C1 segment of cervical spinal cord (tissue), 14 donors: ENCODE measurements at places on chromosomes 2 and 18.

DNA sequence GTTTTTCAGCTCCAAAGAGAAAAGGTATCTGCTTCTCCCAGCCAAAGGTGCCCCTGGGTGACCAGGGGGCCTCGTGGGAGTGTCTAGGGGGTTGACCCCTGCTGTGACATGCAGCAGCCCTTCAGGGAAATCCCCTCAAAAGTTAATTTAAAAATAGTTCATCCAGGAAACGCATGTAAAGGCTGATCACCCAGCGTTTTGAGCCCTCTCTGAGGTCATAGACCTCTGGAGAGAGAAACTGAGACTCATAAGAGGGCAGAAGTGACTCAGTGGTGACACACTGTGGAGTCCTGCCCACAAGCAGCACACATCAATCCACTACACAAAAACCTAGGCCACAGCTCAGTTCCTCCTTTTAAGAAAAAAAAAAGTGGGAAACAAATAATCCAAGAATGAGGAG, 11.9 kb downstream of the GAL3ST2 start:
- DNase-seq: no peak

- no peak for DNase-seq
Measured at GRCh38 chr2:236588932-236589592, 19.4 kb downstream of the ACKR3 start.

- no peak for DNase-seq
Measured at GRCh38 chr18:35406666-35407065, 29.5 kb upstream of the ZNF396 start.

- no peak for DNase-seq
Measured at GRCh38 chr2:24478243-24478642, 12.8 kb upstream of the NCOA1 start.

DNA sequence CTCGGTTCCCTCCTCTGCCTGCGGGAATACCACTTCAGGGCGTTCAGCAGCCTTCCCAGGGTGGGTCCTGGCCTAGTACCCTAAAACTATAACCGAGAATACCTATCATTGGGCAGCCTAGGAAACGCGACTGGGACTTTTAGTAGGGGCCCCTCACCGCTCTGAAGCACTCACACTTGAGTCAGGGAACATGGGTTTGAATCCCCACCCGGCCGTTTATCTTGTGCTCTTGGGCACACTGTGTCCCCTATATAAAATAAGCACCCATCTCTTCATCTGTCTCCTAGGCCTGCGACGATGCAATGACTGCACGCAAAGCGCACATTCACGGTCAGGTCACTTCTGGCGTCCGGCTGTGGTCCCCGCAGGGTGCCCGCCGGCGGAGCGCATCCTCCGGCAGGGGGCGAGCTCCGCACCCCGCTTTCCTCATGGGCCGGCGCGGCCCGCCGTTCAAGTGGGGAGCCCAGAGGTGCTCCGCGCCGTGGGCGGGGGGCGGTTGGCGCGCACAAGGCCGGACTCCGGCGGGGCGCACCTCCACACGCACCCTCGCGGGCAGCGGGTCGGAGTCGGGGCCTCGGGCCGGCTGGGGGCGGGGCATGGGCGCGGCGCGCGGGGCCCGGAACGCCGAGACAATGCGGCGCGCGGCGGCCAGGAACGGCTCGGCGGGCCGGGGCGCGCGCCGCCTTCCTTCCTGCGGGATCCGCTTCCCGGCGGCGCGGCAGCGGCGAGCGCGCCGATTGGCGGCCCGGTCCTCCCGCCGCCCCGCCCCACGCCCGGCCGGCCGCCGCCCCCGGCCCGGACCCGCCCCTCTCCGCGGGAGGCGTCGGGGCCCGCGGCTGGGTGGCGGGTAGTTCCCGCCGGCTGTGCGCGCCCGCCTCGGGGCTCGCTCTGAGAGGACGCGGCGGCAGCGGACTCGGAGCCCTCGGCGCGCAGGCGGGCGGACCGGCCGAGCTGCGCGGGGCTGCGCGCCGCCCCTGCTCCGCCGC, at the start of gene ASAP2:
Gene ASAP2 (plus strand): TSS at position 850 of the 986 bp plus-strand sequence. CDS start 293 bp downstream, outside the sequence.
- DNase-seq: no peak

DNA sequence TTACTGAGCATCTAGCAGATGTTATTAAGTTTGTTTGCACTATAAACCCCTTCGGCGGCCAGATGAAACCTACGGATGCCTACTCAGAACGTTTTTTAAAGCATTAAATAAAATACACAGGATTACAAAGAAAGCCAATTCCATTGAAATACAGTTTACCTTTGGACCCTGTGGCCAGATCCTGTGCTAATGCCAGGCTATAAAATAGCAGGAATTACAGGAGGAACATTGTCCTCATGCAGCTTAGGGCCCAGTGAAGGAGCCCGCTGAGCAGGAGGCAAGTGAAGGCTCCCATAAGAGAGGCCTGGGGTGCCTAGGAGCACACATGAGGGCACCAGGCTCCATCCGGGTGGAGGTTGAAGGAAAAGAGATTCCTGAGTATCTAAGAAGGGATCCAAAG, 310.4 kb downstream of the MTX2 start:
- DNase-seq: no peak

DNA sequence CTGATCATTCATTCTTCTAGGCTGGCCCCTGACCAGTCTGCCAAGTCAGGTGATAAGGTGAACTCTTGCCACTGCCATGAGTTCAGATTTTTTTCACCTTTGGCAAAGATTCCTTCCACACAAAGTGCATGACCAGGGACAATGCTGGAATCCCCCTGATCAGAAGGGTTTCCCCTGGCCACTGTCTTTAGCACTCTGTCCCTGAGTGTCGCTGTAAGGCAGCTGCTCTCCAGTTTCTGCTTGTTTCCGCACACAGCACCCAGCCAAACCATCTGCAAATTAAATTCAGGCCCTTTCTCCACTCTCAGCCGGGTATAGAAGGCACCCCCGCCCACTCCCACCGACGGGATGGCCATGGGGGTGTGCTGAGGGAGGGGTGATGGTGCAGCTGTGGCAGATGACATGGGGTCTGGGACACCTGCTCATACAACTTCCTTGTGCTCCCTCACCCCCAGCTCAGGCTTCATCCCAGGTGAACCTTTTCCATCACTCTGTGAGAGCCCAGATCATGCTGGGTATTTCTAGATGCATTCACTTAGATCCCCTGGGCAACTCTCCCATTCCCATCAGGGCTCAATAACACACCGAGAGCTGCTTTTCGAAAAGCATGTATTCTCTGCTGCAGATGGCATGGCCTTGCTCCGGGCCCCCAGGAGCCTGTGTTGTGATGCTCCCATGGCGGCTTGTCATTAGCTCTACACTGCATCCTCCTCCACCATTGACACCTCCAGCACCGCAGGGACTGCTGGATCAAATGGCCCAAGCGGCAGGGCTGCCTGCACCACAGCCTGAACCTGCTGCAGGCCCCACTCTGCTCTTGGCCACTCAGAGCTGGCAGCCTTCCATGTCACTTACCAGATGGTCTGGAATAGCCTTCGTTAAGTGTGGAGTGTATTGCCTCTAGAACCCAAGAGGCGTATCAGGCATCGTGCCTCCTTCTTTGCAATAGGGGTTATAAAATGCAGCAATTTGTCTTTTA, 52.3 kb upstream of the ROCK2 start:
- no peak for DNase-seq

DNA sequence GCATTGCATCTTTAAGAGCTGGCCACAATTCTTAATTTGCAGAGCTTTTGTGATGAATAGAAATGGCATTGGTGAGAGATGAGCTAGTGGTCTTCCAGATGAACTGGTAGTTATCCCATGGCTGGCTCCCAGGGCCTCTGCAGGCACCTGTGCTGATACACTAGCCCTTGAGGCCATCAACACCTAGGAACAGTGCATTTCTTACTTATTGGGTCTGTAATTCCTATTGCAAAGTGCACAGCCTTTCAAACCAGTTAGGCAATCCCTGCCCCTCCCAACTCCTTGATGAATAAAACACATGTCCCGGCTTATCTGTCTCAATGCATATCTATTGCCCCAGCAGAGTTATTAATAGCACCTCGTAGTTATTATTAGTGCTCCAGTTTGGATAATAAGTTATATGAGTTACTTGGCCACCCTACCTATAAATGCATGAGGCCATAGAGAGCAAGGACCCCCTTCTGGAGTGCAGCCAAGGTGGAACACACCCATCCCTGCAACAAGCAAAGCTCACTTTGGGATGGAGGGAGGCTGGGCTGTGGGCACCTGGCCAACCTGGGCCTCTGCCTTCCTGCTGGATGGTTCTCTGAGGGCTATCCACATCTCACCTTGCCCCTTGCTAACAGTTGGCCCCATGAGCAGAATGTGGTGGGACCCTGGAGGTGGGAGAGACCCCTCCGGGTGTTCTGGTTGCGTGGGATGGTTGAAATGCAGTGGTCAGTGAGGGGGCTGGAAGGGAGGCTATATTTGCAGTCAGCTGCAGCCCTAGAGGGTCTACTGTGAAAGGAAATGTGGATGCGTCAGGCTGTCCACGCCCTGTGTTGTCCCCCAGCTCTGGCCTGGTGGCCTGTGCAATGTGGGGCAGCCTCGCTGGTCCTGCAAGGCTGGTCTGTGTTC, 455.9 kb upstream of the HS6ST1 start:
- no peak for DNase-seq

DNA sequence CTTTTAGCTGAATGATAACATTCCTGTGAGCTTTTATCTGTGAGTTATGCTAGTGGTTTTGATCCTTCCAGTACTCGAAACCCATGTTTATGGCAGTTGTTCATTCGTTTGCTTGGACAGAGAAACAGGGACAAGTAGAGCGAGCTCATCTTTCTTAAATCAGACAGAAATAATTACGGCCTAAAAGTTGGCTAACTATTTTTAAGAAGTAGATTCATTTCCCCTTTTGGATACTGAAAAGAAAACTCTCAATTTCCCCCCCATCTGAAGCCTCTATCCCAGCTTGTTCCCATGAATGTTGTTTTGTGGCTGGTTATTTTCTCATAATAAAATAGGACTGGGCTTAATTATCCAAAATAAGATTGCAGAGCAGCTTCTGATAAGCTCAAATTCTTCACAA, 67.1 kb downstream of the ANTXR1 start:
- DNase-seq: no peak

DNA sequence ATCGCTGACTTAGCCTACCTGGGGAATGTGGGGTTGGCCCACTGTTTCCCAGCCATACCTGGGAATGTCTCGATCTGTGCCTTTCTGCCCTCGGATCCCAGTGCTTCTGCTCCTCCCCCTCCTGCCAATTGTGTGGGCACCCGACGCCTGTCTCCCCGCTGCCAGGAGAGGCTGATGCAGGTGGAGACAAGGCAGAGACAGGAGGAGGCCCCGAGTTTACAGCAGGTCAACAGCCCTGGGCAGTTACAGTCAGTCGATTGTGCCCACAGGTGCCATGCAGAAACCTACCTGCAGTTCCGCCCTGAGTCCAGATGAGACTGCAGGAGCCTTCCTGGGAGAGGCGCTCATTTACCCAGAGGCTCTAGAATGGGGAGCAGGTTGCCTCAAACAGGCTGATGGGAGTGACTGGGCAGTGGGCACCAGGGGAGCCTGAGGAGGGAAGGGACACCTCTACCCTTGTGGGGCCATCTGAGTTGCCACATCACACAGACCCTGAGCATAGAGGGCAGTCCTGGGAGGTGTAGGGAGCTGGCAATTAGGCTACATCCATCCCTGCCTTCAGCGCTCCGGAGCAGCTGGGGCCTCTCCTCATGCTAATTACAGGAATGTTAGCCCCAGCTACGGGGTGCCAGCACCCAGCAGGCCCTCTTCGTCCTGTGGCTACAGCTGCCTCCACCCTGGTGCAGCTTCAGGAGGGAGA, 300.1 kb downstream of the NDUFA10 start:
- DNase-seq: no peak

DNA sequence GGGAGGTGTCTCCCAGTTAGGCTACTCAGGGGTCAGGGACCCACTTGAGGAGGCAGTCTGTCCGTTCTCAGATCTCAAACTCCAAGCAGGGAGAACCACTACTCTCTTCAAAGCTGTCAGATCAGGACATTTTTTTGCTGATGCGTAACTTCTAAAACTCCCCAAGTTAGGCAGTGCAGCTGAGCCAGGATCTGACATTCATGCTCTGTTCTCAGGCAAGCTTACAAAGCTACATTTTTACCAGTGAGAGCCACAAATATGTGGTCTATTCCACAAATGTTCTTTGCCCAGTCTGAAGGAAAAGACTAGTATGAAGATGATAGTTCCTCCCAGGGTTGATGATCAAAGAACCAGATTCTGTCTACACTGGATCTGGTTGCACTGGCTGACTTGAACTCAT, 184.1 kb downstream of the MTCL1 start:
- DNase-seq: no peak

DNA sequence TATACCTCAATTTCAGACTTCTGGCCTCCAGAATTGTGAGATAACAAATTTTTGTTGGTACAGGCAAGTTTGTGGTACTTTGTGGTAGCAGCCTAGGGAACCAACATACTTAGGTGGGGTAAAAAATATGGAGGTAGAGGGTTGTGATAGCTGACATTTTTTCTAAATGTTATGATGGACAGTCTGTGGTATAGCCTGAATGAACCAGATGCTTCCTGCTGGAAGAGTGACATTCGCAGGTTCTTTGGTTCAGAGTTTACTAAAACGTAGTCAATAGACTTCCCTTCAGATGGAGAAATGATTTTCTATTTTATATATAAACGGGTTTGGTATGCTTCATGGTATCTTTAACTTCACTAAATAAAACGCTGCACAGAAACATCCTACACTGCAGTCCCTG, 42.8 kb downstream of the PMAIP1 start:
- no peak for DNase-seq

- DNase-seq: no peak
Measured at GRCh38 chr18:12960853-12961397, 13.1 kb downstream of the SEH1L start.

GRCh38 chr2:226187156-226187555, 612.5 kb downstream of the IRS1 start:
- DNase-seq: no peak

DNA sequence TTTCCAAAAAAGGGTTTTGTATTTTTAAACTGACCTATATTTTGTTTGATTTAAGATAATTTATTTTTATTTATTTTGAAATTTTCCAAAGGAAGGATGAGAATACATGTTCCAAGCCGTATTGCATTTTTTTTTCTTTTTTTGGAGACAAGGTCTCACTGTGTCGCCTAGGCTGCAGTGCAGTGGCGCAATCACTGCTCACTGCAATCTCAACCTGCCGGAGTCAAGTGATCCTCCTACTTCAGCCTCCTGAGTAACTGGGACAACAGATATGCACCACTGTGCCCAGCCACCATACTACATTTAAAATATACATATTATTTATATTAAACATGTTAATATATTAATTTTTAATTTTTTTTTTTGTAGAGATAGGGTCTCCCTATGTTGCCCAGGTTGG, 15.0 kb downstream of the GEN1 start:
- no peak for DNase-seq

DNA sequence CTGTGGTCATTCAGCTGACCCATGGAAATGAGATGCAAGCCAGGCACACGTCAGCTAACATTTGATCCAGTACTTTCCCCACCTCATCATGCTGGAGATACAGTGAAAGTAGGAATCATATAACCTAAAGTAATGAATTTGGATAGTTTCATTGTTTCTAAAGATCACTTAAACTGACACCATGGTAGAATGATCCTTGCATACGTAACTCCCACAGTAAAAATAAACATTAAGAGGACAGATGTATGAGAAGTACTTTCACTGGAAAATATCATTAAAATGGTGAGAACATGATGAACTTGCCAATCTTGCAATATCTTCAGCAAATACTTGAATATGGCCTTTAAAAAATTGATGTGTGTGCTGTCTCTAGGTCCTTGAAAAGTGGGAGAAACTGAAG, 85.4 kb downstream of the MAIP1 start:
- DNase-seq: no peak
